ENCODE measurements at places on chromosomes 3 and 15.

DNA sequence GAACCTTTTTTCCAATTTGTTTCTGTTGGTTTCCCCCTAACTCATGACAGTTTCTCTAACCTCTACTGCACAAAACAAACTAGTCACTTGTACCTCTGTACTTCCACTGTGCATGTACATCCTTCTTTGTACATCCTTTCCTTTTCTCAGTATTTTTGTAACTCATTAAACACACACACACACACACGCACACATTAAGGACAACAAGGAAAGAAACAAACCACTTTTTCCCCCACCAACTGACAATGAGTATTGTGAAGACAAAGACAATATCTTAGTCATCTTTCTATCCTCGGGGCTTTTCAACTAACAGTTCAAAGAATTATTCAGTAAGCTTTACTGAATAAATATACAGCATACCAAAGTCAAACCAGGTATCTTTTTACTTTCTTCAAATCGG, 170.5 kb downstream of the VPS13C start:
- no peak for DNase-seq

DNA sequence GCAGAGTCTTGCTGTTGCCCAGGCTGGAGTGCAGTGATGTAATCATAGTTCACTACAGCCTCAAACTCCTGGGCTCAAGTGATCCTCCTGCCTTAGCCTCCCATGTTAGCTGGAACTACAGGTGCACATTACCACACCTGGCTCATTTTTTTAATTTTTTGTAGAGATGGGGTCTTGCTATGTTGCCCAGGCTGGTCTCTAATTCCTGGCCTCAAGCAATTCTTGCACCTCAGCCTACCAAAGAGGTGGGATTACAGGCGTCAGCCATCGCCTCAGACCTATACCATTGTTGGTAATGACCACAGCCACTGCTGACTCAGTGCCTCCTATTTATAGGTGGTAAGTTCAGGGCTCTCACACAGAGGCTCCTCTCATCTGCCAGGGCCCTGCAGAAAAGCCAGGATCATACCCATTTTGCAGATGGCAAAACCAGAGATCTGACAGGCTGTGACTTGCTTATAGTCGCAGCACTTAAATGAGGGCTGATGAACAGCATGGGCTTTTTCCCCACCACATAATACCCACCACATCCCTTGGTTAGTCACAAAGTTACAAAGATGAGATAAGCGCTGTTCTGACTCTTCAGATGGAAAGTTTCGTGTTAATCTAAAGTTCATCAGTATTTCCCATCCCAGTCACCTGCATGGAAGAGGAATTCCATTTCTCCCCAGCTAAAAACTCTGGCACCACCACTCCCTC, 21.8 kb upstream of the SPATA12 start:
- no peak for DNase-seq

DNA sequence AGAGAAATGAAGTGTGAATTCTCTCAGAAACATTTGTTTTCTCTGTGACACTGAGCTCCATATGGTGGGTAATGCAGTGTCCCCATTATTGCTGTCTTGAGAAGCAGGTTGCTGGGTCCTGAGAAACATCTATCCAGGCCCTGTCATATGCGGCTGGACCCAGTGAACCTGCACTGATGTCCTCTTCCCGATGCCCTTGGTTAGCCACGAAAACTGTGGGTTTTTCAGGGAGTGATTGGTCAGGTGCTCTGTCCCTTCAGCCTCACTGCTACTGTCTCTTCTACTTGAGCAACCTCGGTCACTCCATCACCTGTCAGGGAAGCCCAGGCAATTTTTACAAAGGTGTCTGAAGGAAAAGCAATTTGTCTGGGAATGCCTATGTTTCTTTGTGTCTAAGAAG, 77.0 kb downstream of the SLC7A14 start:
- no peak for DNase-seq

- no peak for DNase-seq
Measured at GRCh38 chr15:68126396-68126795, 72.3 kb downstream of the PIAS1 start.

GRCh38 chr3:100060685-100061484, 53.4 kb downstream of the FILIP1L start:
- no peak for DNase-seq

- no peak for DNase-seq
Measured at GRCh38 chr15:38231436-38231835, 21.2 kb upstream of the SPRED1 start.

- no peak for DNase-seq
Measured at GRCh38 chr3:7368597-7368996, 507.7 kb downstream of the GRM7 start.

DNA sequence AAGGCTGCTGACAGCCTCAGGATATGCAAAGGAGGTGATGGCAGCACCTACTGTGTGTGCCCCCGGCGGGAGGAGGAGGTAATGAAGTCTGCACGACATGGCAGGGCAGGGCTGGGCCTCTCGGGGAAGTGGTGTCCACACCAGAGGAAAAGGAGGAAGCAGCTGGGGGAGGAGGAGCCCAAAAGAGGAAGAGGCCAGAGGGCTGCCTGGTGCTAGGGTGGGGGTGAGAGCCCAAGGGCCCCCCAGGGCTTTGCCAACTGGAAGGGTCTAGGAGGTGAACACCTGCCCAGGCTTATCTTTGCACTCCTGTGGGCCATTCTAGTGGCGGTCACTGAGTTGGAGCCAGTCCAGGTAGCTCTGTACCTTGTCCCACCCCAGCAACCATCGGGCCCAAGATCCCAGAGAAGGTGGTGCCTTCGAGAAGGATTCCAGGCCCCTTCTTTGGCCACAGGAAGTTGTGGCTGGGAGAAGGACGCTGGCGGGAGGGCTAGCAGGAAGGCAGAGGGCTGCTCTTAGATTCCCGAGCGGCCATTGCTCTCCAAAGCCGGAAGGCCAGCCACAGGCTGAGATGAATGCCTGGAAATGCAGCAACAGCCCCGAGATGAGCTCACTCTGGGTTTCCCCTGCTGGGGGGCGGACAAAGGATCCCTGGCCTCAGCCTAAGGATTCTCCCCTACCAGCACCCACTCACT, 7.0 kb downstream of the GNAI2 start:
- no peak for DNase-seq

- no peak for DNase-seq
Measured at GRCh38 chr15:31272558-31273257, 53.9 kb upstream of the KLF13 start.

DNA sequence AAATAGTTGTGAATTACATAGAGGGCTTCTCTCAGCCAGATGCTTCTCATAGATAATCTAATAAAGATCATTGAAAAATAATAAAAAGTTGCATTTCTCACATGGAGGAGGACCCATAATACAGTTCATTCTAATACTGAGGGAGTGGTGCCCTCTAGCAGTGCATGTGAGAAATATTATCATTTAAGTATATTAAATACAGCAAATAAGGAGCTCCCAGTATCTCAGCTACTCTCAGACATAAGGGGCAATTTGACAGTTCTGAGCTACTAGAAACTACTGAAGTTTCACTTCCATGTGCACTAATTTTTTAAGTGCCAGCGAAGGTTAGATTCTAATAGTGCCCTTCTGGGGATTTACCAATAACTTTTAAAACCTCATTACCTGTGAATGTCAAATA, 188.3 kb downstream of the IL5RA start:
- DNase-seq: peak; percentile 43

- no peak for DNase-seq
Measured at GRCh38 chr15:51074926-51075325, 19.8 kb downstream of the TNFAIP8L3 start.

GRCh38 chr3:102354818-102355515, 79.8 kb upstream of the ZPLD1 start:
- no peak for DNase-seq

DNA sequence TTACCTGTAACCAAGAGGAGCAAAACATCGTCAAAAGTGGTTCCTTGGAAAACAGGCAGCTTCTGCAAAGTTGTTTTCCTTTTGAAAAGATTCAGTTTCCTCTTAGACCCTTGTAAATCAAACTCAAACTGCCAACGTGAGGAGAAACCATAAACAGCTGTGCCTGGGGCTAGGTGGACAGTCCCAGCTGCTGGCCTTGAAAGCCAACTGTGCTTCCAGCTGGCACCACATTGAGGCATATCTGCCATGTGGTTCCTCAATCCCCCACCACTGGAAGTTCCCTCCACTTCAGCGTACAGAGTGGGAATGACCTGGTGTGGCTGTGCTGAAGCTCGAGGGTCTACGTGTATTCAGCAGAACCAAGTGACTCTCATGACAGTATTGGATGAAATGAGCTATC, 40.9 kb downstream of the HRH1 start:
- no peak for DNase-seq

DNA sequence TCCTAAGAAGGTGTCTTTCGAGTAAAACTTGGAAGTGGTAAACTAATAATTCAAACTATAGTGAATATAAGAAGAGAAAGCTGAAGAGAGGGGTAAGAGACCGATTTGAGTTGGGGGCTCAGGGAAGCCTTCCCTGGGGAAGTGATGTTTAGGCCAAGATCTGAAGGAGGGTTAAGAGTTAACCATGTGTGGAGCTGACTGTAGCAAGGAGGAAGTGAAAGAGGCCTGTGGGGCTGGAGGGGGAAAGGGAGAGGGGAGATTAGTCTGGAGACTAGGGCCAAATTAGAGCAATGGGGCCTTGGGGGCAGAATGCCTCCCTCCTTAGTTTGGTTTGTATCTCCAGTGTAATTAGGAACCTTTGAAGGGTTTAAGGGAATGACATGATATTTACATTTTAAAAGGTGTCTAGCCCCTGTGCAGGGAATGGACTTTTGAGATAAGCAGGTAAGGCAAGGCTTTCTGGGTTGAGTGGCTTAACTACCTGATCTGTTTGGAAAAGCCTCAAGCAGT, 2.2 kb downstream of the ZNF592 start:
- DNase-seq: no peak

- DNase-seq: no peak
Measured at GRCh38 chr3:22297436-22297835, 546.4 kb upstream of the ZNF385D start.

DNA sequence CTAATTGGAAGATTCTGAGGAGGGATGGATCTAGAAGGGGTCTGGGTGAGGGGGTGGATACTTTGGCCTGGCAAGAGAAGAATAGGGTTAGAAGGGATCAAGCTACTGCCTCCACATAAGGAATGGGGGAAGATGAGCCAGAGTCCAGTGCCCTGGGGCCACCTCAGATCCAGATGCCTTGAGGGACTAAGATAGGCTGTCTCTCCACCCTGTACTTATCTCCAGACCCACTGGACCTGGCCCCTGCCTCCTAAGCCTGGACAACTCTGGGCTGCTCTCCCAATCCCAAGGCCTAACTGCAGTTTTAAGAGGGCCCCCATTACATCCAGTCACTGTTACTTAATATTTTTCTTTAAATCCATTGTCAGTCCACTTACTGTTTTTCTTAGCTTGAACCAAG, 2.0 kb downstream of the DVL3 start:
- no peak for DNase-seq

GRCh38 chr3:29686889-29687592, 406.2 kb downstream of the RBMS3 start:
- DNase-seq: no peak

DNA sequence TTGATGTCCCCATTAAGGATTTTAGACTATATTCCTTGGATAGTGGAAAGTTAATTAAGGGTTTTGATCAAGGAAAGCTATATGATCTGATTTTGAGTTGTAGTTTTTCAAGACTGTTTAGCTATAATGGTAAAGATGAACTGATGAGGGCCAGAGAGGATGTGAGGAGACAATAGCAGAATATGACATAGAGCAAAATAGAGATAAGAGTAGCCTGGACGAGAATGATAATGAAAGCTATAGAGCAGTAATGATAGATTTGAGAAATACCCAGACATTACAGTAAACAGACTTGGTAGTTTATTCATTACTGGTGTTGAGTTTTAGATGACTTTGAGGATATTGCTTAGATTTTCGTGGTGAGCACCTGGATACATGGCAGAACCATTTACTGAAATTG, 3.8 kb downstream of the SUCNR1 start:
- DNase-seq: no peak

DNA sequence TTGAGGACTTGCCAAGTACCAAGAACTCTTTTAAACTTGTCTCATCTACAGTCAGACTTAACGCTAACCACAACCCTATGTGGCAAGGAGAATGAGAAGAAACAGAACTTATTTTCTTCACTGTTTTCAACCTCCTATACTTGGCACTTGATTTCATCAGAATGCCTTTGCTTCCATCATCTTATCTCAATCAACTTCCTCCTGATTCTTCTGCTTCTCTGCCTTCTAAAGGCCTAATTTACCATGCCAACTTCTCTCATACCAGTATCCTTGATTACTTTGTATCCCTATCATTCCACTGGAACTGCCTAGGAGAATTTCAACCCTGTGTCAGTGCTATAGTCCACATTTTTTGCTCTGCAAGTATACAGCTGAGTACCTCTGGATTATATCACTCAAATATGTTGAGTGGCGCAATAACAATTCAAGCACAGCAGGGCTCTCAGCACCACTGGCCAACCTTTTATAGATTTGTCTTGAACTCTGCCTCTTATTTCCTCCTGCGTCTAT, 413.6 kb downstream of the ROBO1 start:
- DNase-seq: no peak

- DNase-seq: no peak
Measured at GRCh38 chr3:98717584-98717983, 45.6 kb upstream of the ST3GAL6 start.

GRCh38 chr15:78312957-78313356, 13.5 kb upstream of the SKIC8 start:
- no peak for DNase-seq

DNA sequence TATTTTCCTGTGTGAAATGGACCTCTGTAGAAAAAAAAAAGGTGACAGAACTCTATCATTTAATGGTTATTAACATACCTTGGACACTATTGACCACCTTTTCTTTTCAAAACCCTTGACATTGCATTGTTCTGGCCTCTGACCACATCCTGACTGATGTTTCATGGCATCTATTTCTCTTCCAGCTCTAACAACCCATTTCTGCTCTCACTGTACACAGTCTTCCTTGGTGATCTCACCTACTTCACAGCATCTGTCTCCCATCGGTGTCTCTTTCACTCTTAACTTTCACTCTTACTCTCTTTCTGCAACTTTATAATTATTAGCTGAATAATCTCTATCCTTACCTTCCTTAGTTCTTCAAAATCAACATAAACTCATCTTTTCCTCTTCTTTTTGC, 217.4 kb upstream of the CD96 start:
- no peak for DNase-seq
